Hippocampal formation (tissue), 2 donors: ENCODE measurements at places on chromosomes 1 and 21.

DNA sequence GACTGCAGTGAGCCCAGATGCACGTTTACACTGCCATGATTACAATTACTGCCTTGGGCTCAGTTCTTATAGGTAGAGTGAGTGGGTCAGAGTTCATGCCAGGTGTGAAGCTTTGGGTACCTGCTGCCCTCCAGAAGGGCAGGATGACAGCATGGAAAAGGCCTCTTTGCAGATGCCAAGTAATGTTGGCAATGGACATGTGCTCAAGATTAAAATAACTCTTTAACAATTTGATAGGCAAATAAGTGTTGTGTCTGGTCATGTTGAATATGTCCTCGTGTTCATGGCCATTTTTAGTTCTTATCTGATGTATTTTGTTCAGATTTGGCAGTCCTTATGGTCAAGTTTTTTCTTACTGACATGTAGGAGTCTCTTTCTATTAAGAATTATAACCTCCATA lies 34.8 kb downstream of the S100B start:
- DNase-seq, result no peak

- no peak for DNase-seq
Observed at GRCh38 chr1:180762796-180763195, 131.0 kb downstream of the XPR1 start.

DNA sequence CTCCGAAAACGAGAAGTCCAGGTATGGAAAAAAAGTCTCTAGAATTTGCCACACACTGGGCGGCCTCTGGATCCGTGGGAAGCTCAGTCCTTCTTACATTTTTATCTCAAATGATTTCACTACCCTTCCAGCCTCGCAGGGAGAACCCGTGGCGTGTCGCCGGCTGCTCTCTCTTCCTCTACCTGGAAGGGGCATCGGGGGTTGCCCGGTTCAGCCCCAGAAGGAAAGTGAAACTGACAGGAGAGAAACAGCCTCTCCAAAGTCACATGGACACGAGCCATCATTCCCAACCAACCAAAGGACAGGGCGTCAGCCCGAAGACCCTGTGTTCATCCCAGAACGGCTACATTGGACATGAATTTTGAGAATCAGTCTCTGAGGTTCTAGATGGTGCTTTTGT lies 182.5 kb downstream of the ADSS2 start:
- no peak for DNase-seq

DNA sequence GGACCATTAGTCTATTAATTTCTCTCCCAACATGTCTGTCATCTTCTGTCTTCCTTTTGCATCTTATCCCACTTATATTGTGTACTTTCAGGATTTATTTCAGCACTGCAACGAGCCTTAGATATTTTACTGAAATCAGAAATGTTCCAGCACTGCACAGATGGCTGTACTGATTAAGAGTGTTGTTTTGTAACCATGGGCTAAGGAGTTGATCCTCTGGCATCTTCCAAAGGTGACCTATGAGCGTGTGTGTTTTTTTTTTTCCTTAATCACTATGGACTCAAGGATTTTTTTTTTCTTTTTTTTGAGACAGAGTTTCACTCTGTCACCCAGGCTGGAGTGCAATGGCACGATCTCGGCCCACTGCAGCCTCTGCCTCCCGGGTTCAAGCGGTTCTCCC lies 7.1 kb upstream of the DDX59 start:
- DNase-seq, result no peak

DNA sequence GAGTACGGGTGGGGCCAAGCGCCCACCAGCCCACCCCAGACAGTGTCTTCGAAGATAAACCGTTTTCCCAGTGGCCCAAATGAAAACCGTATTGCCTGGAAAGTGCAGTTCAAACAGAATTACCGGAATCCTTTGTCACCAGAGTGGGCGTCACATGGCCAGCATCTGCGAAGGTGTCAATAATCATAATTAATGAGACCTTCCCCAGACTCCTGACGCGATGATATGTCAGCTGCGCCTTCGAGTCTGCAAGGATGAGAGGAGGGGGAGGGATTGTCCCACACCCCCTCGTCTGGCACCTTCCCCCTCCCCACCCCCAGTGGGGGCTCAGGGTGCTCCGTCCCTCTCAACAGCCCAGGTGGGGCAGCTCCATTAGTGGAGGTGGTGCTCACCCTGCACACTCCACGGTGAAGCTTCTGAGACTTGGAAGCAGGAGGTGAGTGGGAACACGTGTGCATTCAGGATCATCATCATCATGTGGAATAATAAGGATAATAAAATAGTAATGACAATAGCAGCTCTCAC lies 215.1 kb downstream of the PTPRU start:
- no peak for DNase-seq

- no peak for DNase-seq
Observed at GRCh38 chr1:227127891-227128290, 187.8 kb downstream of the COQ8A start.

- DNase-seq, result no peak
Observed at GRCh38 chr1:156828400-156829124, 11.9 kb upstream of the SH2D2A start.

GRCh38 chr1:229097356-229097755 lies 173.6 kb upstream of the RAB4A start:
- no peak for DNase-seq

DNA sequence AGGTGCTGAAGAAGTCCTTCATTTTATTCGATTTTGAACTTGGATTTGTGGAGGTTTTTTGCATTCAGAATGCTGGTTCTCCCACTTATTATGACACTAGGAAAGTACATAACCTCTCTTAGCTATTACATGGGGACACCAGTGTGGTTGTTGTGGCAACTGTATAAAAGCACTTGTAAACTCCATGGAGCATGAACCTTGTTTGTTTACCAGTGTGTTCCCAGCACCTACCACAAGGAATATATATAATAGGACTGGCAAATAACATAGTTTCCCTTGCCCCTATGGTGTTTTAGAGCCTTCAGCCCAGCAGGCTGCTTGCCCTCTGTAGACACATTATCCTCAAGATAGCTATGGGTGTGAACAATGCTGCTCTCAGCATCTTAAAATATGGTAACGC lies 43.1 kb downstream of the RASSF5 start:
- DNase-seq, result no peak
